ENCODE measurements at places on chromosomes 7 and 10.

DNA sequence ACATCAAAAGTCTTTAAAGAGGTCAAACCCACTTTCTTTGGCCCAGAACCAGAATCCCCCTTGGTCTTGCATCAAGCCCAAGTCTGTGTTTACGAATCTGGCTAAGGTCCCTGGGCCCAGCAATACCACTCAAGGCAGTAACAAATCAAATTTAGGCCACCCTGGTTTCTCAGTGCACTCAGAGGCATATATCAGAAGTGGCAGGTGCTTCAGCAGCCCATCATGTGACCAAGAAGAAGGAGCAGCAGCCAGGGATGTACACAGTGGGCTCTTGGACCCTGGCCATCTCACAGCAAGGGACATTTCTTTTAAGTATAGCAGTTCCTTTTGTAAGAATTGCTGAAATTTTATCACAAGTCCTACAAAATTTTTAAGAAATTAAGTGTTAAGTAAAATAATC lies 7.3 kb upstream of the SLC25A13 start:
- no peak for DNase-seq

DNA sequence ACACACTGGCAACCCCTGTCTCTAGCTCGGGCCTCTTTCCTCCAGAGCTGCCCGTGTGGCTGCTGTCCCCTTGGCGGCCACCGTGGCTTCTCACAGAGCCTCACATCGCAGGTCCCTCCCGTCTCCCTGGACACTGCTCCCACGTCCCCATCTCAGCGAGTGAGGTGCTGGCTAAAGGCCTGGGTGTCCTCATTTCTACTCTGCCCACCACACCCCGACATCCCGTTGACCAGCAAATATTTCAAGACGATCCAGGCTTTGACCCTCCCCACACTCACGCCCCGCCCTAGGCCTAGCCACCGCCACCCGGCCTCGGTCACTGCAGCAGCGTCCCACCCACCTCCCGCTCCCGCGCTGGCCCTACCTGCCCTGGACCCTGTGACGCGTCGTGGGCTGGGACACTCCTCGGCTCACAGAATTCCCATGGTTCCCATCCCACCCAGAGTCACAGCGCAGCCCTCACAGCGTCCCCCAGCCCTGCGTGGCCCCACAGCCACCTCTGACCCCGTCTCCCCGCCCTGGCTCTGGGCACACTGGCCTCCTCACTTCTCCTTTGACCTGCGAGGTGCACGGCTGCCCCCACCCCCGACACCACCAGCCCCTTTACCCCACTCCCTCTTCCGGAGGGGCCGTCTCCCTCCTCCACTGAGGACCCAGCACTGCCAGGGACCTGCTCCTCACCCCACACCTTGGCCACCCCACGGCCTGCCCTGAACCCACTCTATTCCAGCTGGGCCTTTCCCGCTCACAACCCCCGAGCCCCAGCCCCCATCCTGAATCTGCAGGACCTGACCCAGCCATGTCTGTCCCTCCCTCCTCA lies 6.9 kb downstream of the ADAP1 start:
- DNase-seq = no peak

GRCh38 chr7:41629711-41630111 lies 73.2 kb downstream of the INHBA start:
- no peak for DNase-seq

DNA sequence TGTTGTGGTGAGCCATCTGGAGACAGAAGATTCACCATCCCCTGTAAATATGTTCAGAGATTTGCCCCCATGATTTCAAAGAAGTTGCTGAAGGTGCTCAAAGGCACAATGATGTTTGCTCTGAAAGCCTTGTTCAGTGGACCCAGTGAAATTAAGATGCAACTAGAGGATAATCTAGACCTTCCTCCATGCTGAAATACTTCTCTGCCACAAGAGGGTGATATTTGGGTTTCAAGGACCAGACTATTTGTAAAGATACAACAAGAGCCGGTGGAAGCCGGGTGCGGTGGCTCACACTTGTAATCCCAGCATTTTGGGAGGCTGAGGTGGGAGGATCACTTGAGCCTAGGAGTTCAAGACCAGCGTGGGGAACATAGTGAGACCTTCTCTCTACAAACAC lies 13.5 kb upstream of the MSRB2 start:
- DNase-seq = peak; percentile 32

- no peak for DNase-seq
Measured at GRCh38 chr7:66206119-66206933, 1.2 kb downstream of the TPST1 start.

DNA sequence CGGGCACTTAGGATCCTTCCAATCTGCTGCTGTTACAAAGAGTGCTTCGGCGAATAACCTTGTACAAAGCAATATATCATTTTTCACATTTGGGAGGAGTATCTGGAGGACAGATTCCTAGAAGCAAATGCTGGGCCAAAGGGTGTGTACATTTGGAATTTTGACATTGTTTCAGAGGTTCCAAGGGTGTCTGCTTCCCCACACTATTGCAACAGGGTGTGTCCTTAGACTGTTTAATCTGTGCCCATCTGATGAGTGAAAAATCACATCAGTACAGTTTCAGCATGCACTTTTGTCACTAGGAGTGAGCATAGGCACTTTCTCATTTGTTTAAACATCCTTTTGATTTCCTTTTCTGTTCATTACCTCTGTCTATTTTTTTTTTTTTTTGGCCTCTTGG lies 8.6 kb upstream of the ELFN1 start:
- DNase-seq = no peak

DNA sequence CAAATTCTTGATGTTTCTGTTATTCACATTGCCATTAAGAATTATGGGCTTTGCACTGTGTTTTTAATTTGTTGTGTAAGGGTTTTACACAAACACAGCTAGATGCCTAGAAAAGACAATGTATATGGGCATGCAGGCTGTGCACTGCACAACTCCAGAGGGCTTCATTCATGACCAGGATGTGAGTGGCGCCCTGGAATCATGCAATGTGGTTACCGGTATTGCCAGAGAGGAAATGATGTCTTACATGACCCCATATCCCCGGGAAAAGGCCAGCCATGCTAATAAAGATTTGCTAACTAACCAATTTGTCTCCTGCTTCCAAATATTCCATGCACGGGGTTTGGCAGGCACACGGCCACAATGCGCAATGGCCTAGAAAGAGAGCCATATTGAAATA lies 16.9 kb downstream of the KCNMA1 start:
- no peak for DNase-seq

GRCh38 chr7:81629702-81630101 lies 140.1 kb downstream of the HGF start:
- DNase-seq = no peak
